ENCODE measurements at places on chromosomes 7 and 10.

DNA sequence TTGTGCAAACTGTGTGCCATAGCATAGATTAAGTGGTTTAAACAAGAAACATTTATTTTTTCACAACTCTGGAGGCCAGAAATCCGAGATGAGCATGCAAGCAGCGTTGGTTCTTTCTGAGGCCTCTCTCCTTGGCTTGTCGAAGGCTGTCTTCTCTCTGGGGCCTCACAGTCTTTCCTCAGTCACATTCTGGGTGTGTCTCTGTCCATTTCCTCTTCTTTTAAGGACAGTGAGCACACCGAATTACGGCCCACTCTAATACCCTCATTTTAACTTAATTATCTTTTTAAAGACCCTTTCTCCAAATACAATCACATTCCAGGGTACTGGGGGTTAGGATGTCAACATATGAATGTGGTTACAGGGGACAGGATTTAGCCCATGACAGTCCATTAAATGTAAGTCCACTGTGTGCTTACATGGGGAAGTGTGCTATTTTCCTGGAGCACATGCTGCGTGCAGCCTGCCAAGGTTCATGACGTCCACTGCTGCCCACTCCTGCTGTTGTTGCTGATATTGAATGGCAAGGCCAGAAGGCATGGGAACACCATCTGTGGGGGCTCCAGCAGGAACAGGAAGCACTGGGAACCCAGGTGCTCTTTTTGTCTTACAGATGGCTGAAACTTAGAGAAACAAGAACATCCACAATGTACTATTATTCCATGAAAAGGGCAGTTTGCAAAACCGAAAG lies 365.5 kb downstream of the GALNT17 start:
- DNase-seq, result no peak

- DNase-seq, result peak; percentile 7
Observed at GRCh38 chr7:132815696-132816311, 239.5 kb upstream of the PLXNA4 start.

GRCh38 chr10:130422366-130423324 lies 286.5 kb downstream of the GLRX3 start:
- DNase-seq, result no peak

DNA sequence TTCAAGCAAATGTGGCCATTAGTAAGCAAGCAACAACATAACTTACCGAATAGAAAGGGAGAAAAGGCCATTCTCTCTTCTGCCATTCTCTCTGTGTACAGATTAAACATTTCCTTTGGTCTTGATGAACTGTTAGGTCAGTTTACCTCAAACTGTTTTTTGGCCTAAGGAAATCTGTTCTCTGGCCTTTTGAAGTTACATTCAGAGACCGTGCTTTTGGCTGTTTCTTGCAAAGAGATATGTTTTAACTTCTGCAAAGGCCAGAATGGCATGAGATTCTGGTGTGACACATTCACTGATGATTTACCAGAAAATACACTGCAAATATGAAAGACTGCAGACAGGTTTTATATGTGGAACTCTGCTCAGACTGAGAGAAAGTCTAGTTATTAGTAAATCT lies 22.2 kb downstream of the AHR start:
- no peak for DNase-seq

DNA sequence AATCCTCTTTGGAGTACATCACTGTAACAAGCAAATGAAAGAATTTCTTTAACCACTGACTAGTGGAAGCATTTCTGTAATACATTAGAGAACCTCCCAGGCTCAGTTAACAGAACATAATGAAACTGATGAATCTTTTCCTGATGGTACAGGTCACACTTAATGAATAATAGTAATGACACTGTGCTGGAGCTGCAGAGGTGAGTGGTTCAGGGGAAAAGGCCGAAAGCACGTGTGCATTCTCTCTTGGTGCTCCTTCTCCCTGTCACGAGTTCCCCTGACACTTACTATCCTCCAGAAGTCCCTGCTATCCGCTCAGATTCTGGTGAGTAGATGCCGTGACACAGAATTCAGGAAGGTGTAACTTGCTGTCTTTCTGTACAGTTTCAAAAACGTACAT lies 8.0 kb downstream of the HIPK2 start:
- DNase-seq, result no peak

- no peak for DNase-seq
Observed at GRCh38 chr7:155578016-155578415, 31.7 kb upstream of the CNPY1 start.

- no peak for DNase-seq
Observed at GRCh38 chr10:18650404-18650997, 886 bp downstream of the NSUN6 start.

GRCh38 chr7:7239346-7239745 lies 57.0 kb downstream of the C1GALT1 start:
- no peak for DNase-seq

DNA sequence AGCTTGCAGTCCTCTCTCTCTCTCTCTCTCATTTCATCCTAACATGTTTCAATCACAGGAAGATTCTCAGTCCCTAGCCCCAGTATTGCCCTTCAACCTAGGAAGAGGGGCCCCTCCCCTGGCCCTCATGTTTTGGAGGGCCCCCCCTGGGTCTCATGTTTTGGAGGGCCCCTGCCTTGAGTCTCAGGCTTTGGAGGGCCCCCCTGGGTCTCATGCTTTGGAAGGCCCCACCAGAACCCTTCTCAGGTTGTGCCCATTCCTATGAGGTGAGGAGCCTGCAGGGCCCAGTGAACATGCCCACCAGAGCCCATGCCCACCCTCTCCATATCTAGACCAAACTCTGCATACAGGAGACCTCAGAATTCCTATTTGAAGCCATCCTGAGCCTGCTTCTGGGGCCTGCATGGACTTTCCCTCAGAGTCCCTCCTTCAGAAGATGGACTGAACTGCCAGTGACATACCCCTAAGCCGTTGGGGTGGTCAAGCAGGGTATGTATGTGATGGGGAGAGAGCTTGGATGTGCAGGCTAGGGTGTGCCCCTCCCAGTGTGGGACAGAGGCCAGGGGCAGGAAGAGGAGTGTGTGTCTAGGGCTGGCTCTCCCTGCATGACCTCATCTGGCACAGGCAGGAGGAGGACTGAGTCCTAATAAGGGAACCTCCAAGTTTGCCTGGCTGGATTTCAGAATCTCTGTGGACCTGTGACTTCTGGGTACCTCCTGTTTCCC lies 8.1 kb upstream of the VDAC2 start:
- no peak for DNase-seq

DNA sequence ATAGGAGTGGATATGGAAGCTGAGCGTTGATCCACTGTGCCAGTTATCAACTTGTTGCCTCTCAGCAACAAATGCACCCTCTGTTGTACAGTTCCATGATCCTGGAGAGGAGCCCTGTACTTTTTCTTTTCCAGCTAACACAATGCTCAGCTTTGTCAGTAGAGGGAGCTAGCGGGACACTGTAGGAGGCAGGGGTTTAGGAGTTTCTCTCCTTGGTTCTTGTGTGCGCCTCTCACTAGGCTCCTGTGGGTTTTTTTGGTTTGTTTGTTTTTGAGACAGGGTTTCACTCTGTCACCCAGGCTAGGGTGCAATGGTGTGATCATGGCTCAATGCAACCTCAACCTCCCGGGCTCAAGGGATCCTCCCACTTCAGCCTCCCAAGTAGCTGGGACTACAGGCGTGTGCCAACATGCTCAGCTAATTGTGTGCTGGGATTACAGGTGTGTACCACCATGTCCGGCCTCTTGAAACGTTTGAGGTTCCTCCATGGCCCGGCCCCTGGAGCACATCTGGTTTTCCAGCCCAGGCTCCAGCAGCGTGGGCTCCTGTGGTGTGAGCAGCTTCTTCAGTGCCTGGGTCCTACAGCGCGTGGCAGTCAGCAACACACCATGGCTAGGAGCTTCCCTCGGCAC lies 12.0 kb upstream of the MARVELD1 start:
- peak; percentile 34 for DNase-seq

- no peak for DNase-seq
Observed at GRCh38 chr10:35913628-35914027, 271.5 kb upstream of the FZD8 start.

DNA sequence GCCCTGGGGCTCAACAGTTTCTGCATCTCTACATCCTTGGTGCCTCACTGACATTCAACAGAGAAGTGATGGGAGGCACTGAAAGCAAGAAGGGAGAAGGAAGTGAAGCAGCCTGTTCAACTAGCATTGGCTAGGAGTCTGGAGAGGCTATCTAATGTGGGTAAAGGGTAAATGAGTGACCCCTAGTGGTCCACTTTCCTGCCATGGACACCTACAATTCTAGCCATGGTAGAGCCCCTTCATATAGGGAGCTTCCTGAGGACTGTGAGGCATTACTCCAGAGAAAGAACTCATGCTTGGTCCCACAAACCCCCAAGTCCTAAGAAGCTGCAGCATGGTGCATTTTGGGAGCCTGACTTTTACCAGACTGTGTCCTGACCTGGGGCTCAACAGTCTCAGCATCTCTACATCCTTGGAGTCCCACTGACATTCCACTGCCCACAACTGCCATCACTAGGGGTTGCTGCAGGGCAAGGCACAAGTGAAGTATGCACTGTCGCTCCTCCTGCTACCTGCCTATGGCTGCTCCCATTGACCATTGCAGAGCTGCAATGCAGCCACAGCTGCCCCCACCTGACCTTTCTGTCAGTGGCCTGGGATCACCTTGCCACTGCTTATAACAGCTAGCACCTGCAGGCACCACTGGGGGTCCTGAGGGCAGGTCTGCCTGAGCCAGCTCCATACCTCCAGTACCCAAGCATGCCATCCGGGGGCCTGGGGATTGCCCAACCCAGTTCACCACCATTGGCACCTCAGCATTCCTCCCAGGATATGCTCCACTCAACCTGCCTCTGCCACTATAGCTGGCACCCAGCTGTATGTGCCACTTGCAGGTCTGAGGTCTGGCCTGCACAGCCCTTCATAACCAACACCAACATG lies 44.1 kb upstream of the CDK6 start:
- no peak for DNase-seq

DNA sequence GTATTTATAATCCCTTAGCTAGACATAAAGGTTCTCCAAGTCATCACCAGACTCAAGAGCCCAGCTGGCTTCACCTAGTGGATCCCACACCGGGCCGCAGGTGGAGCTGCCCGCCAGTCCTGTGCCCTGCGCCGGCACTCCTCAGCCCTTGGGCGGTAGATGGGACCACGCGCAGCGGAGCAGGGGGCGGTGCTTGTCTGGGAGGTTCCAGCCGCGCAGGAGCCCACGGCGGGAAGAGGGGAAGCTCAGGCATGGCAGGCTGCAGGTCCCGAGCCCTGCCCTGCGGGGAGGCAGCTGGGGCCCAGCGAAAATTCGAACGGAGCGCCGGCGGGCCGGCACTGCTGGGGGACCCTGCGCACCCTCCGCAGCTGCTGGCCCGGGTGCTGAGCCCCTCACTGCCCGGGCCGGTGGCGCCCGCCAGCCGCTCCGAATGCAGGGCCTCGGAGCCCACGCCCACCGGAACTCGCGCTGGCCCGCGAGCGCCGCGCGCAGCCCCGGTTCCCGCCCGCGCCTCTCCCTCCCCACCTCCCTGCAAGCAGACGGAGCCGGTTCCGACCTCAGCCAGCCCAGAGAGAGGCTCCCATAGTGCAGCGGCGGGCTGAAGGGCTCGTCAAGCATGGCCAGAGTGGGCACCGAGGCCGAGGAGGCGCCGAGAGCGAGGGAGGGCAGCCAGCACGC lies 675.6 kb downstream of the REEP3 start:
- no peak for DNase-seq

GRCh38 chr7:128059143-128059988 lies 28.1 kb upstream of the LRRC4 start:
- DNase-seq, result no peak

DNA sequence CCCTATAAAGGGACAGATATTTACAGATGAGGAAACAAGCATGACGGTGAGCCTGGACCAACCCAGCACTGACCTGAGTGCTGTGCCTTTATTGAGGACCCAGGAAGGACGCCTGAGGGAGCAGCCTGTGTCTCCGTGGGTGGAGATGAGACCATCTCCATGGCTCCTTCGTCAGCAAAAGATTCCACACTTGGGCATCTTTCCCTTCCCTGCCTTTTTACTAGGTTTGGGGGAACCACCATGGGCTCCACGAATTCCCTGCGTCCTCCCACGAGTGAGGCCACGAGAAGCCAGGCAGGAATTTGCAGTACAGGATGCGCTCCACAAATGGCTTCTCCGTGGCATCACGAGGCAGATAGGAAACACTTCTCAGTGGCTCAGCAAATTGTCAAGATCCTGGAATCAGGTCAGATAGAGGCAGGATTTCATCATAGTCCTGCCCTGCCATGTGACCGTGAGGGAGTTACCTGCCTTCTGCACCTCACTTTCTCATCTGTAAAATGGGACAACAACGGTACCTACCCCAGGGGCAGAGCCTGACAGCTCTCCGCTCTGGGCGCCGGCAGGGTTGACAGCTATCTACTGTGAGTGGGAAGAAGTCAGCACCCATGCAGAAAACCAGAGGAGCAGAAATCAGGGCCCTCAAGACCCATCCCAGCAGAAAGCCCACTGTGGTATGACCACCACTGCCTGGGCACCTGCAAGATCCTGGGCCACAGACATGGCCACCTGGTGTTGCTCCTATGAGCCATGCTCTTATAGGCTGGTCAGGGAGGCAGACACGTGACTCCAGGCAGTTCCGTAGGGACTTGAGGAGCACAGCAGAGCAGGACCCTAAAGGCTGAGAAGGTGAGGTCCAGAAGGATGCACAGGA lies 80.1 kb downstream of the GRID1 start:
- DNase-seq, result no peak

- no peak for DNase-seq
Observed at GRCh38 chr10:71776481-71776925, 3.2 kb upstream of the VSIR start.

- no peak for DNase-seq
Observed at GRCh38 chr10:78997635-78998618, 70.8 kb upstream of the ZMIZ1 start.

GRCh38 chr10:34334908-34335307 lies 480.2 kb downstream of the PARD3 start:
- DNase-seq, result no peak

GRCh38 chr10:125027871-125028869 lies 86.2 kb downstream of the ZRANB1 start:
- no peak for DNase-seq

- DNase-seq, result no peak
Observed at GRCh38 chr7:7919449-7919945, 49.1 kb upstream of the GLCCI1 start.

DNA sequence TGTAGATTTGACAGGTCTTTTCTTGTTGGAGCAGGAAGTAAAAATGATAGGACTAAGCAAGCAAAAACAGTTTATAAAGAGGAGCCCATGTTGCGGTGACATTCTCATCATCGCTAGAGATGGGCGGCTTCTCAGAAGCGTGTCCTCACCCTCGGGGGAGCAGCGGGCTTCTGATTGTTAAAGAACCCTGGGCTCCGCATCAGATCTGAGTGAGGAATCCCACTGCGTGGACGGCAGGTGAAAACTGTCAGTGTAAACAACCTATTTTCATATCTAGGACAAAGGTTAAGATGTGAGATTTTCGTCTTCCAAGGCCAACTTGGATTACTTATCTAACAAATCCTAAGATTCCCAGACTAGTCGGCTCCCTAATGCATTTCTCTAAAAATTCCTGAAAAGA lies 177.6 kb downstream of the ADARB2 start:
- no peak for DNase-seq

- no peak for DNase-seq
Observed at GRCh38 chr10:92074126-92074887, 150.7 kb downstream of the BTAF1 start.

DNA sequence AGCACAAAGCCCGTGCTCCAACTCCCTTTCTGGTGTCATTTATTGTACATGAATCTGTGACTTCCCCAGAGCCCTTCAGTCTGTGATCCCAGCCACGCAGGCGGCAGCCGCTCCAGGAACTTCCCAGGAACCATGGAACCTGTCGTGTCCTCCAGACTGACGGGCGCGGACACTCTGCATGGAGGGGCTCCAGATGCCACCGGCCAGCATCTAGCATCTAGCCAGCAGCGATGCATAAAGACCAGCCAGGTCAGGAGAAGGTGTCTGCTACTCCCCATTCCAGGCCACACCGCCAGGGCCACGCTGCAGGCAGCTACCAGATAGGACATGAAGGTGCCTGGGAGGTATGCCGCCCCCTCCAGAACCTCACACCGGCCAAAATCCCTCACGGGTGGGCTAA lies 77.4 kb downstream of the PRKAG2 start:
- no peak for DNase-seq

Data from COR-L47 (cell line).